Esophagus muscularis mucosa (tissue), 4 donors: ENCODE measurements at places on chromosomes 13 and 19. TPM values are rescaled to one million over a fixed set of nuclear protein-coding genes. Genes with fewer than 3 reads are reported as not detected.

- peak; percentile 93 for DNase-seq
These were observed 177.5 kb downstream of the DCLK1 start for GRCh38 chr13:35953537-35954206.

- DNase-seq = no peak
These were observed 46.8 kb downstream of the COG3 start for GRCh38 chr13:45511310-45512097.

DNA sequence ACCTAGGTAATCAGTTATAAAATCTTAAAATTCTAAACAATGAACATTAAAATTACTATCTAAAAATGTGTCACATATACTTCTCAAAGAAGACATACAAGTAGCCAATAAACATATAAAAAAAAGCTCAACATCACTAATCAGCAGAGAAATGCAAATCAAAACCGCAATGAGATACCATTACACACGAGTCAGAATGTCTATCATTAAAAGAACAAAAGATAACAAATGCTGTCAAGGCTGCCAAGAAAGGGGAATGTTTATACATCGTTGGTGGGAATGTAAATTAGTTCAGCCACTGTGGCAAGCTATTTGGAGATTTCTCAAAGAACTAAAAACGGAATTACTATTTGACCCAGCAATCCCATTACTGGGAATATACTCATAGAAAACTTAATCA, 310.3 kb upstream of the EDNRB start:
- no peak for DNase-seq

GRCh38 chr19:43624933-43625332, 5.5 kb upstream of the ZNF428 start:
- DNase-seq = no peak

DNA sequence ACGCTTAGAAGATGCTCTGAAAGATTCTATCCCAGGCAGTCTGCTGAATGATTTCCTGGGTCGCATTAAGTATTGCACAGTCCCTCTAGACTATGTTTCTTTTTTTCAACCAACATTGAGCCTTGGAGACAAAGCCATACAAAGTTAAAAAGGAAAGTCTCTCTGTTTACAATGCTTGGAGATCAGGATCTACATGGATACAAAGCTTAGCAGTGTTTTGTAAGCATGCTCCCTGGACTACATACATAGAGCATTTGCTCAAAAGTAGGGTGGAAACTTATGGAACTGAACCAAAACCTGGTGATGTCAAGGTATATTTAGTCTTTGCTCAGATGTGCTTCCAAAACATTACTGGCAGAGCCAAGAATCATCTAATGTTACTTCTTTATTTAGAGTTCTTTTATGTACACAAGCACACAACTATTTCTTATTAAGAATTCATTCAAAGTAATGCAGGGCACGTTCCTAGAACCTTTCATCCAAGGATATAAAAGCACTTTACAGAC, 241.2 kb downstream of the ABCC4 start:
- no peak for DNase-seq

DNA sequence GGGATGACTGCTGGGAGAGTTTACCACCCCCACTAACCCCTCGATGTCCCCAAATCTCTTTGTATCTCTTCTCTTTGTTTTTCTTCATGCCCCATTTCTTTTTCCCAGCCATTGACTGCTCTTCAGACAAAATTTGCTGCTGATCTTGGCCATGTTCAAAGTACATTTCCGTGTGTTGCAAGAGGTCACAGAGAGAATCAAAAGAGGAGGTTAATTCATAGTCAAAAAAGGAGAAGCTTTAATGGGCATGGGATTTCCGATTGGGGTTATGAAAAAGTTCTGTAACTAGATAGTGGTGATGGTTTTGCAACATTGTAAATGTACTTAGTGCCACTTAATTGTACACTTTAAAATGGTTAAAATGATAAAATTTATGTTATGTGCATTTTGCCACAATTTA, 121.1 kb downstream of the FLT1 start:
- no peak for DNase-seq

DNA sequence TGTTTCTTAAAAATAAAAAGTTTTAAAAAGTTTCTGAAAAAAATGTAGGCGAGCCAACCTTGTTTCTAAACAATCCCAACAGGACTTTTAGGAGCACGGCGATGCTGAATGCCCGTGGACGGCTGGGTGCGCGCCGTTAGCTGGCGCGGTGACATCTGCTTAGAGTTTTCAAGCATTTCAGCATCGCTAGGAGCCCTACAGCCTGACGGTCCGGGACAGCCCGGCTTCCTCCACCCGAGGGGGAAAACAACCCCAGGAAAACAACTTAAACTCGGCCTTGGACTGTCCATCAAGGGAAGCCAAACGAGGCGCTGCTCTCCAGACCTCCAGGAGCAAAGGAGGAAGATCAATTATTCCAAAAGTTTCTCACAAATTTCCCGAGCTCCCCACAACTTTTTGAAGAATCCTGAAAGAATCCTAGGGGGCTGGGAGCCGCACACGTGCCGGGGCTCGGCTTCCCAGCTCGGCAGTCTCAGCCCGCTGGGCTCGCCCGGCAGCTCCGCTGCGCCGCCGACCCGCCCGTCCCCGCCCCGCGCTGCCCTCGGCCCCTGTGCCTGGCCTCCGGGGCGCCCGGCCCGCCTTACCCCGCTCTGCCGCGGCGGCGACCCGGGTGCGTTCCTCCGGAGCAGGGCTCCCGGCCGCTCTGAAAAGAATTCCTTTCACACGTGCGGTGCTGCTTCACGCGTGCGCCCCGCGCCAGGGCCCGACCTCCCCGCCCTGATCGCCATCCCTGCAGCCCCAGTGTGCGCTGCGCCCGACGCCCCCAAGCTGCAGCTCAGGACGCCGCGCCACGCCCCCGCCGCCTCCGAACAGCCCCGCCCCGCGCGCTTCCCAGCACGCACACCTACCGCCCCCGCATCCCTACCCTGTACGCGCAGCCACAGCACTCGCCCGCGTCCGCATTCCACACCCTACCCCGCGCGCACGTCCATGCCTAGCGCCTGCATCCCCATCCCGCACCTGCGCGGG, at the start of gene GJA3:
Gene GJA3, minus strand, starts transcription at position 747 of the 969 bp plus-strand sequence. CDS start 17,764 bp downstream, outside the sequence.
- DNase-seq = no peak

GRCh38 chr13:81577601-81578195, 1236.8 kb upstream of the SPRY2 start:
- no peak for DNase-seq

GRCh38 chr13:51584731-51585672, 740 bp downstream of the WDFY2 start:
- DNase-seq = no peak

DNA sequence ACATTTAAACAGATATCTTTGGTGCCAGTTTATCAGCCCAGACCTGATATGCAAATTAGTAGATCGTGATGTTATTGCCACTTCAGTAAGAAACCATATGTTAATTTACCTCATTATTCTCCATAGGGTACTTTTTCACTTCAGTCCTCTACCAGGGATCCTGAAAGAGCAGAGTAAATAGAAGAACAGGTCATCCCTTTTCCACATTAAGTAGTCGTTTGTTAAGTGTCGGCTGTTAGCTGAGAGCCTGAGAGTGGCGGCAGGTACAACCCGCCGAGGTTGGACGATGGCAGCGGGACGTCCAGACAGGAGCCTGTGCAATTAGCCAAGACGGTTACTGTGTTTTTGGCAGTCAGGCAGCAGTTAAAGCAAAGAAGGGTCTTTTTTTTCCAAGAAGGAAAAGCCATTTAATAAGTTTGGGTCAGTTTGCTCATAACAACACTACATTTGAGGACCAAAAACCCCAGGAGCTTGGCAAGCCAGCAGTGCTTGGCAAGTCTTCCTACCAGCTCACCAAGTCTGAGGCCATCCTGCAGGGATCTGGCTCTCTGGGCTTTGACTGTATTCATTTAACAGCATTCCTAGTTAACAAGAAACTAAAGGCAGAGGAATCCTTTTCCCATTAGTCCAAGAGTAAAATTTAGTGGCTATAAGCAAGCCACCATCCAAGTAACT, 231.8 kb downstream of the SHISA2 start:
- DNase-seq = no peak

DNA sequence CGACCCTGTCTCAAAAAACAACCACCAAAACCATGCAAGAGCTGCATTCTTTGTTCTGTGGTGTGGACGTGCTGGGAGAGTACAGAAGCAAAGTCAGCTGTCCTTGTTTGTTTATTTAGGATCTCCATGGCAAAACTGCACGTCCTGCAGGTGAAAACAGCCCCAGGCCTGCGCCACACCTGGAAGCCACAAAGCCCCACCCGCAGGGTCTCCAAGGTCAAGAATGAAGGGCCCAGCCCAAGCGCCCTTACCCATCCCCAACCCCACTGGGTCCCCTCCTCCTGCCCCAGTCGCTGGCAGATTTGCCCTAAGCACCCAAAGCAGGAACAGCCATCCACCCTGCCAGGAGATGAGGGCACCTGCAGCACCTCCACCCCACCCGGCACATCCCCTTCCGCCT, 10.5 kb downstream of the MBD3 start:
- DNase-seq = no peak

- no peak for DNase-seq
These were observed 20.5 kb downstream of the ZNF114 start for GRCh38 chr19:48290401-48290770.

DNA sequence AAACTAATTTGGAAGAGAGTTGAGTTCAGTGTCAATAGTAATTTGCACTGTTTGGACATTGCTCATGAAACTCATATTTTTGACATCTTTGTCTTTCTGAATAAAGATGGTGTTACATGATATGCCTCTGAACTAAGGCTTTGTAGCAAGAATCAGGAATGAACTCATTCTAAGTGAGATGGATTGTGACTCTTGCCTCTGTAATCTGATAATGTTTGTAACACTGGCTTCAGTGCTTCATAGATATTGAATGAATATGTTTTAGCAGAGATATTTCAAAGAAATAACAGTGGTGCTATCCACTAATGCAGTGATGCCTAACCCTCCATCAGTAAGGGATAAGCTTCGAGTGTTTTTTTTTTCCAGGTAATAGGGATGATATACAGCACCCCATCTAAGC, 32.9 kb downstream of the TEX26 start:
- no peak for DNase-seq

Gene ZNF726
- total RNA-seq = 0.33 TPM

Gene CACNA1A
- 0.33 TPM for total RNA-seq

Gene ZNF808
- 11.7 TPM for total RNA-seq
